Bronchial smooth muscle cell (primary cell): ENCODE measurements at places on chromosomes 5 and 9. TPM values are rescaled to one million over a fixed set of nuclear protein-coding genes. Genes with fewer than 3 reads are reported as not detected.

TRIP13 gene
- 1.8 and 4.1 TPM in 2 replicates for total RNA-seq

SPAG8 gene
- 1.5 and 1.6 TPM in 2 replicates for total RNA-seq

GPX8 gene
- 62.9 and 72.0 TPM in 2 replicates for total RNA-seq

CAMLG gene
- 56.8 and 61.3 TPM in 2 replicates for total RNA-seq

ADAMTS2 gene
- 30.3 and 36.8 TPM in 2 replicates for total RNA-seq

KIAA0825 gene
- 2.7 and 5.2 TPM in 2 replicates for total RNA-seq

LCN9 gene
- total RNA-seq, result not detected in 2 replicates

CCL21 gene
- total RNA-seq, result not detected in 2 replicates

DMRT3 gene
- not detected in 2 replicates for total RNA-seq

AFAP1L1 gene
- total RNA-seq, result 1.3 and 1.9 TPM in 2 replicates

DDX46 gene
- total RNA-seq, result 17.3 and 20.5 TPM in 2 replicates

FAXDC2 gene
- total RNA-seq, result 18.4 and 21.1 TPM in 2 replicates

DBH gene
- total RNA-seq, result not detected in 2 replicates

AGXT2 gene
- total RNA-seq, result not detected in 2 replicates
